Activated T-cell treated with anti-CD3 and anti-CD28 coated beads, Interleukin-2, amount 50 U/mL, for 24 hours (primary cell): ENCODE measurements at places on chromosomes 1 and 21.

DNA sequence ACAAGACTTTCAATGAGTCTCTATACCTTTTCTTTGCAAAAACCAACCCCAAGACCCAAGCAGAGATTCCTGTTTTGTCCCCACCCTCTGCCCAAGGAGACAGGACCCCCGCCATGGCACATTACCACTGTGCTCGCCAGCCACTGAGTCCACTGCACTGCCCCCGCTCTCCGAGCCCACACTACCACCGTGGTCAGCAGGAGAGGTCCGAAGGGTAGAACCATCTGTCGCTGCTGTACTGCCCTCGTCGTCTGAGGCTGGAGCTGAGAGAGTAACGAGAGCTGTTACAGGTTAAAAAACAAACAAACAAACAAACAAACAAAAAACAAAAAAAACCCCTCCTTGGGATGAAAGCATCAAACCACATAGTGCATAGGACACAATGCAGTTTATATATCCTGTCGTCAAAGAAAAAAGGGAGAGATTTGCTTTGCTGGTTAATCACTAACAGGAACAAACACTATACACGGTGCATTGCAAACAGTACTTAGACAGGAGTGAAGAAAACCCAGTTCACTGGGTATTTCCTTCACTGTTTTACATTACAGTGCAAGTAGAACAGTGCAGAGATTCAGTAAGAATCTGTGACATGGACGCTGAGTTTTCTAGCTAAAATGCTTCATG lies 71.0 kb downstream of the UBR4 start:
- no peak for DNase-seq

DNA sequence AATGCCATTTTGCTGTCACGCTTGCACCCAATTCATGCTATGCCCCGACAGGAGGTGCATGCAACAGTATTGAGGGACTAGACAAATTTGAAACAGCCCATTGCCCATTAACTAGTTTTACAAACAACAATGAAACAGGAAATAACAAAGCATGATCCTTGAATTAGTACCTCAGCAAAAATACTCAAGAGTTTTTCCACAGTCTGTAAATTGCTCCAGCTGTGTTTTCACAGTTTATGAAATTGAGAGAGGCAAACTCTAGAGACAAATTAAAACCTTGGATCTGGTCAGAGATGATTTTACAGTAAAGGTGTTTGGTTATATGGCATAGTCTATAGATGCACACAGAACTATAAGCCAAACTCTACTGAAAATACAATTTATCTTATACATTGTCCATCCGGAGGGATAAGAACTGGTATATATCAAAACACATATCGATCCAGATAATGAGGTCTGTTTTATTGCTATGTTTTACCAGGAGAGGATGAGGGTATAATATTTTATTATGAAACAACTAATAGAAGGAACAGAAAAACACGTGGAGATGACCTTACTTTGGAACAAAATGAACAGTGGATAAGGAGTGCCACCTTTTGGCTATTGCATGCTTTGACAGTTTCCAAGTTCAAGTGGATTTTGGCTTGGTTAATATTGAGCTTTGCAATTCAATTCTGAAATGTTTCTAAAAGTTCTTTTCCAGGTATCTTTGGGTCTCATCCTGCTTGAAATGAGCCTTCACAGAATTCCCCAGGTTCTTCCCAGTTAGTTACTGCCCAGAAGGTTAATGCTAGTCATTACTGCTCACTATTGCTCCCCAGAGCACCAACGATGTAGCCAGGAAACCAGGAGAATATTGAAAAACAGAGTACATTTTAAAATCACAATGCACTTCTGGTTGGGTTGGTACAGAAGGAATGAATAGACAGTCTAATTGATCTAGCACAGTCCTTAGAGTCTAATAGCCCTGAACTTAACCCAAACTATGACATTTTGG lies 45.7 kb downstream of the ZC3H11B start:
- no peak for DNase-seq

DNA sequence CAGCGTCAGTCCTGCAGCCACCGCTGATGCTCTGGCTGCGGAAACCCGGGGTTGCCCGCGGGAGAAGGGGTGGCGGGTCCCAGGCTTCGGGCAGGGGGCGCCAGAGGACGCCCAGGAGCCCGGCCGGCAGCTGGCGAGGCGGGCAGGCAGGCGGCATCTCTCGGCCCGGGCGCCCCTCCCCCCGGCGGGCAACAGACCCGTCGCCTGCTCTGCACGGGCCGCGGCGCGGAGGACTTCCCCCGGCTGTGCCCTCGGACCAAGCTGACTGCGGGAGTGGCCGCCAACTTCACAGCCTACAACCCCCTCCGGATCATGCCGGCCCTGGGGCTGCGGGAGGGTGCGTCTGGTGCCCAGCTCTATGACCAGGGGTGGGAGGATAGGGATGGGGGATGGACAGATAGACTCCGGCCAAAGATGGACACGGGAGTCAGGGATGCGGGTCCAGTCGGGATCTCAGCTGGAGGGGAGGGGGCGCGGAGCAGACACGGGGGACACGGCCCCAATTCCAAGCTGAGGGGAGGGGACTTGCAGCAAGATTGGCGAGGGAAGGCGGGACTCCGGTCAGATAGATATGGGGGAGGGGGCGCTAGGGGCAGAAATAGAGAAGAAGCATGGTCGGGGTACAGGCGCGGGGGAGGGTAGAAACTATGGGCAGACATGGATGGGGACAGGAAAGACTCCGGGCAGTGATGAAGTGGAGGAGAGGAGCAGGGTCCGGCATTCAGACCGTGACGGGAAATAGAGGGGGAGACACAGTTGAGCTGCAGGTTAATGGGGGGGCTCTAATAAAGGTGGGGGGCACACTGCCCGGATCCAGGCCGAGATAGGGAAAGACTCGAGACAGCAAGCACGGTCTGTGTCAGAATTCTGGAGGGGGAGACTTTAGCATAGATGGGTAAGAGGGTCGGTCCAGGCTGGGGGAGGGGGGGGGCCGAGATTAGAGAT lies 1.1 kb downstream of the ADGRB2 start:
- DNase-seq, result peak; percentile 81

DNA sequence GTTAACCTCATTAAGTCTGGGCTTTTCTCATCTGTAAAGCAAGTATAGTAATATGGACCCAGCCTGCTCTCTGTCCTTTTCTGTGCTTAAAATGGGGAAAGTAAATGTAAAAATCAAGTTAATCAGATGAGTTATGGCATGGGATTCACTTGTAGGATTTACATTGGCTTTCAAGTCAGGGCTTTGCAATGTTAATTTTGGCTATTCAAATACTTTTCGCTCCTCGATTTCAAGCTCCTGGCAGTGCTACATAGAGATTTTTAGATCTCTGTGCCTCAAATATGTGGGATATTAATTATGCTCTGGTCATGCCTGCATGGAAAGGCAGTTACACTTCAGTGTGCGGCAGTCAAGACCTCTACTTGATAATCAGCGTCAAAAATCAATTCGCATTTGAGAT lies 709.8 kb downstream of the LTN1 start:
- DNase-seq, result no peak

GRCh38 chr1:5643360-5644107 lies 348.7 kb downstream of the NPHP4 start:
- no peak for DNase-seq

DNA sequence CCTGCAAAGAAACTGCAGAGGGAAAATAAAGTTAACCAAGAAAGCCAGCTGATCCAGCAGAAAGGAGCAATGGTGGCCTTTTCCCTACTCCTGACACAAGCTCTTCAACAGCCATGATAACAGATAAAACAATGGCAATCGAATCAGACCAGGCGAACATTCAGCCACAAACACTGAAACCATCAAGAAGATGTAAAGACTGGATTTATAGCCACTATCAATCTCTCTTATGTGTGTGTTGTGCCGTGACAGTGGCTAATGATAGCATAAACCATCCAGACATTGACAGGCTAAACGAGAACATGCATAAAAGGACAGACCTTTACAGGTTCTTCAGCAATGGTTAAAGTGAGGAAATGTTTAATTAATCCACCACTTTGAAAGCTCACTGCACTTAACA lies 78.1 kb upstream of the RAB4A start:
- DNase-seq, result no peak

DNA sequence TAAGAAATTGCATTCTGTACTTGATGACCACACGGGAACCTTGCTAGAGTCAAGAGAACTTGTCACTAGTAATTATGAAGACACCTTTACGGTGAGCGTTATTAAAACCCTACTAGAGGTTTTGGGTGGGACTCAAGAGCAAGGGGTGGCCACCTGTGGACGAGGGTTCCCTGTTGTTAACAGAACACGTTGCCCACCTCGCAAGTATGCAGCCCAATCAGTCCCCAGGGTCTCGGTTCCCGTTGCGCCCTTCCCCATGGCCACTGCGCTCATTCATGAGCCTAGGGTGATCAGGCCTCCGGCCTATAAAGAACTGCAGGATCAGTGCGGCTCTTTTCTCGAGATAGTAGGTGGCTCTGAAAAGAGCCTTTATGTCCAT lies 30.2 kb upstream of the RNF187 start:
- DNase-seq, result no peak
